ENCODE measurements at places on chromosomes 2 and 18. TPM values are rescaled to one million over a fixed set of nuclear protein-coding genes. Genes with fewer than 3 reads are reported as not detected.

MRO gene
- 4.2 TPM for total RNA-seq

- DNase-seq = no peak
Measured at GRCh38 chr2:78977661-78978145, 47.8 kb upstream of the REG3G start.

DNA sequence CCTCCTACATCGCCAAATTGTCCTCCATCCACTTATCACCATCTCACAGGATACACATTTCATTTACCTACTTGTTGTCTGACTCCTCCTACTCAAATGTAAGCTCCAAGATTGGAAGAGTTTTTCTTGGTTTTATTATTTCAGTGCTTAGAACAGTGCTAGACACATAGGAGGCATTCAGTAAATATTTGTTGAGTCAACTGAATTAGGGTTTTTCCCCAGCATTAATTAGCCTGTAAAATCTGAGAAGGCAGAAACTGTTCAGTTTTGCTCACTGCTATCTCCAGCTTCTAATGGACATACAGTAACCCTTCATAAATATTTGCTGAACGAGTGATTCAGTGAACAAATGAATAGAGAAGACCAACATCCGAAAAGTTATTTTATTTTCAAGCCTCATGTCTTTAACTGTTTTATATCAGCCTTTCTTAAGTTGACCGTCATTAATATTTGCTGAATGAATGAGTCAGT, 800 bp downstream of the TTC21B start:
- DNase-seq = no peak

DNA sequence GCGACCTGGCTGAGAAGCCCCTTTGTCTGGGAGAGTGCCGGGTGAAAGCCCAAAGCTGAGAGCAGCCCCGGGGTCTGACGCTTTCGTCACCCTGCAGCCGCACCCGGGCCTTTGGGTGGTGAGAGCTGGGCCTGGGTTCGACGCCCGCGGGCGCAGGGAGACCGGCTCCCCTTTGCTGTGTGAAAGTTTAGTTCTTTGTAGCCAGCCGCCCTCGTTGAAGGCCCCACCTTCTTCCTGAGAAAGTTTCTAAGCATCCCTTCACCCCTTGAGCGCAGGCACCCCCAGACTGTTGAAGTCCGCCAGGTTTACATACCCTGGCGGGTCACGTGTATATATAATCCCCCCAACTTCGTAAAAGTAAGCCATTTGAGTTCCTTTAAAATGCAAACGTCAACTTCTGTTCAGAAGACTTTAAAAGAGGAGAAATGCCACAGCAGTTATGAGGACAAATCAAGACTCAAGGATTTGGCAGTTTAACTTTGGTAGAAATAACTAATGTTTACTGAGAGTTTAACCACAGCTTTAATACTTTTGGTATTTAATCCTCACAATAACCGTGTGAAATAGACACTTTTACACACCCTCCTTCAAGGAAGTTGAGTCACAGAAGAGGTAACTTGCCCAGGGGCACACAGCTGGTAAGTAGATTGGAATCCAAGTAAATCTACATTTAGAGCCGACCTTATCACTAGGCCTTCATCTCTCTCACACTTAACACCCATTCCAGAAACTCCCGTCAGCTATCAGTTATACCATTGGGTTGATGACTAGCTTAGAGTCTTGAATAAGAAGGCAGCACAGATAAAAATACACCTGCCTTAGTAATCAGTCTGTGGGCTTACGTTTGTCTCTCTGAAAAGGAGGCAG, 1.1 kb upstream of the MBOAT2 start:
- no peak for DNase-seq

GRCh38 chr2:187435078-187435477, 13.0 kb downstream of the CALCRL start:
- no peak for DNase-seq

MC5R gene
- not detected for total RNA-seq

DNA sequence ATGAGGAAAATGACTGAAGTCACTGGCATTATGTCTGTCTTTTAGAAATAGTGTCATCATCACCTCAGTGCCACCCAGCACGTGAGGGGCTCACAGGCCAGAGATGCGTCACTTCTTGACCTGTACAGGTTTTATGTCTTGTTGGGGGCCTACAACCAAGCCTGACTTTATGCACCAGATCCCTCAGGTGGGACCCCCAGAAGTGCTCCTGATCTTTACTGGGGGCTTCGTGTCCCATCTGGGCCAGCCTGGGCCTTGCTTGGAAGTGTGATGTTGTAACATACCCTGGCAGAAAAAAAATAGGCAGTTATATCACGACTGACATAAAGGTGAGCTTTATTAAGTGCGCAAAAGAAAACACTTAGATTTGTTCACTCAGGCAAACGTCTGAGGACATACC, 21.5 kb upstream of the GNAL start:
- DNase-seq = no peak

- DNase-seq = no peak
Measured at GRCh38 chr2:235447210-235447609, 46.6 kb upstream of the AGAP1 start.

DNA sequence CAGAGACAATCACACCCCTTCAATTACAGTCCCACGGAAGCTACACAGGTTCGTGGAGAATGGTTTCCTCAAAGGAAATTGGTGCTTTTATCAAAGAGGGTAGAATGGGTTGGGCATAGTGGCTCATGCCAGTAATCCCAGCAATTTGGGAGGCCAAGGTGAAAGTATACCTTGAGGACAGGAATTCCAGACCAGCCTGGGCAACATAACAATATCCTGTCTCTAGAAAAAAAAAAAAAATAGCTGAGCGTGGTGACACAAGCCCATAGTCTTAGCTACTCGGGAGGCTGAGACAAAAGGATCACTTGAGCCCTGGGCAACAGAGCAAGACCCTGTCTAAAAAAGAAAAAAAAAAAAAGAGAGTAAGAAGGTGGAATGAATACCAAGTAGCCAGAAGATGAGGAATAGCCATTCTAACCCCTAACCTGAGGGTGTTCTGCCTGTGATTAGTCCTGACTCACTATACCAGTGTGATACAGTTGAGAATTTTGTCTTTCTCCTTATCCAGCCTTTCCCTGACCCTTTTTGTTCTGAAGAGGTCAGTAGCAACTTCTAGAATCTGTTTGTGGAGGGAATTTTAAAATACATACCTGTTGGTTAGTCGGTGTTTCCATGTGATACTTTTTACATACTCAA, 283.2 kb downstream of the MREG start:
- DNase-seq = no peak

- no peak for DNase-seq
Measured at GRCh38 chr2:63056107-63057050, 5.7 kb downstream of the OTX1 start.

BUB1 gene
- total RNA-seq = 0.30 TPM

GRCh38 chr2:128293870-128294455, 24.7 kb downstream of the HS6ST1 start:
- no peak for DNase-seq

MBD5 gene
- 24.9 TPM for total RNA-seq

DNA sequence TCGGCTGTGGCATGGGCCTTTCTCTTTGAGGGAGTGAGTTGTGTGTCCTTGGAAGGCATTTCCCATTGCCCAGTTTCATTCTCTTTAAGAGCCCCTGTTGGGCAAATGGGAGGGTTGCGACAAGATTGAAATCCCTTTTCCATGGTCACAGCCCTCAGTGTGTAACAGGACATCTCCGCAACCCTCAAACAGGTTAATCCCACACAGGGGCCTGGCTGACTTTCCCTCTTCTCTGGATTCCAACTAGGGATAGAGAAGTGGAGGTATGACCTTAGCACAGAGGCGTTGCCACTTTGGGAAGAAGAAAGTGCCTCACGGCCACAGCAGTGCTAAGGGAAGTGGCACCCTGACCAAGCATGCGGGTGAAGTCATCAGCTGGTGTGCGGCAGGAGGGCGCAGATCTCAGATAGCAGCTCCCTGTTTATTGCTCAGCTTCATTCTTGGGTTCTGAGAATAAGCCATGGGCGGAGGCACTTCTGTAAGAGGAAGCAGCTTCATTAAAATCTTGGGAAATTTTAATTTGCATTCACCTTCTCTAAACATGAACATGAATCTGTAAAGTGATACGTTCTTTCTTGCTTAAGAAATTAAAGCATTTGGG, 256.5 kb downstream of the GBX2 start:
- no peak for DNase-seq

RNF125 gene
- 2.2 TPM for total RNA-seq
